ENCODE measurements at places on chromosomes 1 and 21. TPM values are rescaled to one million over a fixed set of nuclear protein-coding genes. Genes with fewer than 3 reads are reported as not detected.

- DNase-seq = peak; percentile 85
Observed at GRCh38 chr21:34129039-34129891, 55.9 kb downstream of the MRPS6 start.

- no peak for DNase-seq
Observed at GRCh38 chr1:58443986-58444868, 102.3 kb downstream of the OMA1 start.

- no peak for DNase-seq
Observed at GRCh38 chr1:80961464-80962190, 839.1 kb upstream of the ADGRL2 start.

GRCh38 chr1:51238034-51238403 is 1.9 kb downstream of the RNF11 start:
- no peak for DNase-seq

DNA sequence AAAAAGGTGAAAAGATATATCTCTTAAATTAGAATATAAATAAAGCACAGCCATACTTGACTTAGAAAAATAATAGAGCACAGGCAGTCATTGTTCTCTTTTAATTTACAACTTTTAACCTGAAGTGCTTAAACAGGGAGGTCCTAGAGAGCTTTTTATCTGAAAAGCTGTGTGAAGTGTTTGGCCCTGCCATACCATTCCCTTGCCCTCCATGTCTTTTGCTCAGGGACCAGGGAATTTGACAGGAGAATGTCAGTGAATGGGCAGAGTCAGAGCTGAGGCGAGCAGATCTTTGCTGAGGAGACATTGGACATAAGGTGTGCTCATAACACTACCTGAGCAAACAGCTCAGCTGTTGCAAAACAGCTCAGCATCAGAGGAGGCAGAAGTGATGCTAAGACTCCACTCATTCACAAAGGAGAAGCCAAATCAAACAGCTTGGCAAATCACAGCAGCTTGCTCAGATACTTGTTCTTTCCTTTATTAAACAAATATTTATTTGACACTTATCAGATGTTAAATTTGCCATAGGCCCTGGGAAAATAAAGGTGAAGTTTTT is 14.9 kb upstream of the MGST3 start:
- no peak for DNase-seq

DNA sequence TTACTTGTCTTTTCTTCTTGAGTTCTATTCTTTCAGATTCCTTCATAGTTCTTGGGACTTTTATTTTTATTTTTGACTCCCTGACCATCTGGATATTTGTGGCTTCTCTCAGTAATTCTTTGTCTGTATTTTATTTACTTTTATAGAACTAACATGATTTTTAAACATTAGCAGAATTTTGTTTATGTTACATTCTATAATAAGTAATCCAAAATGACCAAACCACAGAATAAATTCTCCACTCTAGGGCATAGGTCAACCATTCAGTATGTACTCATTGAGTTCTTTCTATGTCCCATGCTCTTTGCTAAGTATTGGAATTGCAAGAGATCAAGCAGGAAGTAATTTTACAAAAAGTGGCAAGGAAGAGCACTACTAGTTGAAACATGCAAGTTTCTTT is 969.0 kb downstream of the TTLL7 start:
- DNase-seq = no peak

- no peak for DNase-seq
Observed at GRCh38 chr1:204219971-204220616, 6.3 kb upstream of the GOLT1A start.

DNA sequence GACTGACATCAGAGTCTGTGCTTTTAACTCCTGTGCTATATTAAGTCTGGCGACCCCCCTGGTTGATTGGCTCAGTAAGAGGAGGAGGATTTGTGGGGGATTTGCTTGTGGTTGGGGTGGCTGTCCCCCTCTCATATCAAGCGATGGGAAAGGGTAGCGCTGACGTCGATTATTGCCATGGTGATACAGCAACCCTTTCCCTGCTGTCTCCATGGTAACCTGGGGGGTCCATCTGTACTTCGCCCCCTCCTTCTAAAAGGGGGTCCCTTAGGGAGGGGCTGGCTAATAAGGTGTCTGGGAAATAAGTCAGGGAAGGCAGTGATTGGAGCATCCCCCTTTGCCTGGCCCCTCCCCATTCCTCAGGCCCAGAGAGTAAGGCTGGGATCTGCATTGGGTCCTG is 4.7 kb downstream of the FAM229A start:
- no peak for DNase-seq

DNA sequence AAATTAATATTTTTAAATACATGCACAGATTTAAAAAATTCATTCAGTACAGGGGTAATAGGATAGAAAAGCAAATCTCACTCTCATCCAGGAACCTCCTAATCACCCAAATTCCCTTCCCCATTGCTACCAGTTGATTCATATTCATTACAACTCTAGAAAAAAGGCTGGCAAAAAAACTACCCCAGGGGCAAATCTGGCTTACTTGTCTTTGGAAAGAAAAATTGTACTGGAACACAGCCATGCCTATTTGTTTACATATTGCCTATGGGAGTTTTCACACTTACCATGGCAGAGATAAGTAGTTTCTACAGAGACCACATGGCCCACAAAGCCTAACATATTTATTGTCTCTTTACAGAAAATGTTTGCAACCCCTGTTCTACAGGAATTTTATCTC is 8.9 kb upstream of the RBM34 start:
- no peak for DNase-seq

GRCh38 chr1:113247782-113248181 is 142.5 kb upstream of the MAGI3 start:
- DNase-seq = no peak

GRCh38 chr1:70628973-70629372 is 217.9 kb downstream of the CTH start:
- no peak for DNase-seq

GRCh38 chr1:168751195-168751650 is 22.2 kb upstream of the DPT start:
- DNase-seq = no peak

DNA sequence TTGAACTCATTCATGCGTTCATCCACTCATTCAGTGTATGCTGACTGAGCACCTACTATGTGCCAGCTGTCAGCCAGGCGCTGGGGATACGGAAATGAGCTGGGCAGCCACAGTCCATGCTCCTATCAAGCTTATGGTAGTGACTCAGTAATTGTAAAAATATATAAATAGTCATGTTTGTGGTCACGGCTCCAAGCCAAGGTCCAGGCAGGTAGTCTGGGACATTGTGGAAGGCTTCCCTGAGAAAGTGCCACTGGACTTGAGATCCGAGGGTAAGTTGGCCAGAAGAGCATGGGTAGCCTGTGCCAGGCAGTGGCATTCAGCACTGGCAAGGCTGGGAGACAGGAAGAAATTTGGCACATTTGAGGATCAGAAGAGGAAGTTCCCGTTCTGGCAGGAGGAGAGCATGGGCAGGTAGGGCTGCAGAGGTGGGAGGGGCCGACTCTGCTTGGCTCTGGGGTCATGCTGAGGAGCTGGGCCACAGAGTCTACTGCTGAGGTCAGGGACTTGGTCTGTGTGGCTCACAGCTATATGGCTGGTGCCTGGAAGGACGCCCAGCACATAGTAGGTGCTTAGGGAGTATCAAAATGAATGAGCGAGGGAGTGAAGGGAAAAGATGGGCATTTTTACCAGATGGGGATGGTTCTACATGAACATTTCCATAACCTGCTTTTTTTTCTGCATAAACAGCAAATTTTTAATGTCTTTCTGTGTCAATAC is 6.9 kb downstream of the PTPRF start:
- no peak for DNase-seq

- DNase-seq = no peak
Observed at GRCh38 chr1:237269938-237270337, 228.0 kb downstream of the RYR2 start.

- DNase-seq = no peak
Observed at GRCh38 chr1:59433440-59433813, 136.5 kb downstream of the FGGY start.

DNA sequence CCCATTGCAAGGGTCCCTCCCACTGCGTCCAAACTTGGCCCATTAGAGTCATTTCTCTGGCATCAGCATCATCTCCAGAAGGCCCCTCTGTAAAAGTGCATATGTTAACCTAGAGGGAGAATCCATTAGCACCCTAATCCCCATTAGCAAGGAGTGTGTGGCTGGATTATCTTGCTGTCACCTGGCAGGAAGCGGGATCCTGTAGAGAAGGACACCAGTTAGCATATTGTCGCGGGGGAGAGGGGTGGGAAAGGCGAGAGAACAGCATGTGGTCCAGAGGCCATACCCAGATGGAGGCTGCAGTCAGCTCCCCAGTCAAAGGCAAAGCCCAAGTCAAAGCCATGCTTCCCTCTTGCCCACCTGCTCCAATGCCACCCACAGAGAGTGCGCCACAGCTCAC is 64.0 kb downstream of the OLIG1 start:
- DNase-seq = no peak

- DNase-seq = no peak
Observed at GRCh38 chr1:109091078-109091838, 694 bp downstream of the TMEM167B start.

DNA sequence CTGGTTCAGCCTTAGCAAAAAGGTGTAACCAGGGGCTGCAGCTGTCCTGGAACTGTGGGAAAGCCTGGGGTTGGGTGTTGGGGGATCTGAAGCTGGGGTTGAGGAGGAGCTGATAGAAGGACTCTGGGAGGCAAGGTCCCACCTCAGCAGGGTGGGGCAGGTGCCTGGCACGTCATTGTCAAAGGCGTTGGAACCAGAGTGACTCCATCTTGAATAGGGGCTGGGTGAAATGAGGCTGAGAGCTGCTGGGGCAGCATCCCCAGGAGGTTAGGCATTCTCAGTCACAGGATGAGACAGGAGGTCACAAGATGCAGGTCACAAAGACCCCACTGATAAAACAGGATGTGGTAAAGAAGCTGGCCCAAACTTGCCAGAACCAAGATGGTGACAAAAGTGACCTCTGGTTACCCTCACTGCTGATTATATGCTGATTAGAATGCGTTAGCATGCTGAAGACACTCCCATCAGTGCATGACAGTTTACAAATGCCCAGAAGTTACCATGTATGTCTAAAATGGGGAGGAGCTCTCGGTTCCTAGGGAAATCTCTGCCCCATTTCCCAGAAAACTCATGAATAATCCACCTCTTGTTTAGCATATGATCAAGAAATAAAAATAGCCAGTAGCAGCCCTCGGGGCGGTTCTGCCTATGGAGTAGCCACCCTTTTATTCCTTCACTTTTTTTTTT is 85.4 kb downstream of the IER5 start:
- DNase-seq = no peak

DNA sequence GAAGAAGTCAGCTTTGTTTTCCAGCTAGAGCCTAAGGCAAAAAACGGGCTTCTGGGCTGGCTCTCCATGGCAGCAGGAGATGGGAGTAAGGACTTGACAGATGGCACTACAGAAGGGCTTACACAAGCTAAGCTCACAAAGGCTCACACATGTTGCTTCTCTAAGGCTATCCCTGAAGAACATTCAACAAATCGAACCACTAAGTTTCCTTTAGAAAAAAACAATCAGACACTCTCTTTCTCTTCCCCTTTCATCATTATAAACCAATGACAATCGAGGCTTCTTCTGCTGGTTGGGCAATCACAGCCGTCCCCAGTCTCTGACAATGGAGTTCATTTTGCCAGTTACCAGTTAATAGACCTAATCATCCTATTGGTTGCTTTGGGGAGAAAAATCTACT is 40.5 kb downstream of the TRIT1 start:
- no peak for DNase-seq

- DNase-seq = no peak
Observed at GRCh38 chr1:184802354-184803179, 47.9 kb upstream of the EDEM3 start.

- no peak for DNase-seq
Observed at GRCh38 chr1:42524330-42524729, 61.2 kb downstream of the CCDC30 start.

DNA sequence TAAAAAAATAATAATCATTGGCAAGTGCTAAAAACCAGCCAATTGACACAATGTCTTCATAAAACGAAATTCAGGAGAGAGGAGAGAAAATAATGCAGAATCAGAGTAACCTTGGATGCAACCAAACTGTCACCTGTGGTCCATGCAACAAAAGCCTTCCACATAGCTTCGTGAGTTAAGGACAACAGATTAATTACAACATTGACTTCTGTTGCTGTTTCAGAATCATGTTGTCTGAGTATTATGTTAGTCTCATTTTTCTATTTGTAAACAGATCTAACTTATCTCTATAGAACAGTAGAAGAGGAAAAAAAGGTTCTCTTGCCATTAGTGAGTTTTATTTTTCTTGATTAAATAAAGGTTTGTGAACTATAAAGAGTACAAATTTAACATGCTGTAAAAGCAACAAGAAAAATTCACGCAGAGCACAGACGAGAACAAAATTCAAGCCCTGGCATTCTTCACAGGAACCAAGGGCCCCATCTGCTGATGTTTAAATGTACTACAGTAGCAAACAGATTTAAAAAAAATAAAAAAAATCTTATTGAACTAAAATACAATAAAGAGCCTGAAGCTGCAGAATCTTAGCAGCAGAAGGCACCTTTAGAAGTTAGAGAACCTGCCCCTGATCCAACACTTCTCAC is 381.1 kb upstream of the PKN2 start:
- no peak for DNase-seq

GRCh38 chr1:188295157-188295556 is 1466.4 kb downstream of the PLA2G4A start:
- no peak for DNase-seq

- no peak for DNase-seq
Observed at GRCh38 chr1:223248001-223248769, 105.1 kb upstream of the TLR5 start.

GRCh38 chr1:67939186-67939743 is 106.0 kb upstream of the GNG12 start:
- DNase-seq = no peak

- no peak for DNase-seq
Observed at GRCh38 chr1:76109404-76109803, 34.9 kb downstream of the ST6GALNAC3 start.

- DNase-seq = no peak
Observed at GRCh38 chr21:34199121-34199910, 125.9 kb downstream of the MRPS6 start.

DNA sequence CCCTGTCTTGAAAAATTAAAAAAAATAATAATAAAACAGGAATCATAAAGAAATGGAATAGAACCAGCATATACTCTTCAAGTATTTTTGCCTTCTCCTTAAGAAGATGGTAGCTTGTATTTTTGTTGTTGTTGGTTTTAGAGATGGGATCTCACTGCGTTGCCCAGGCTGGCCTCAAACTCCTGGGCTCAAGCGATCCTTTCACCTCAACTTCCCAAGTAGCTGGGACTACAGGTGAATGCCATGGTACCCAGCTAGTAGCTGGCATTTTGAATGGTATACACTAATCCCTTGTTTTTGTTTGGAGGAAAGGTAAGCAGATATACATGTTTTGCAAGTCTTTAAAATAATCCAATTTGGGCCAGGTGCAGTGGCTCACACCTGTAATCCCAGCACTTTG is 34.7 kb upstream of the ERO1B start:
- DNase-seq = no peak

The NPHS2 gene
- not detected for total RNA-seq

The DCST1 gene
- total RNA-seq = not detected

The FCRL1 gene
- not detected for total RNA-seq

The TFF2 gene
- total RNA-seq = not detected

The FUCA1 gene
- 7.1 TPM for total RNA-seq

The FBLIM1 gene
- total RNA-seq = not detected

The SPATA46 gene
- not detected for total RNA-seq

The SYNC gene
- not detected for total RNA-seq

The UBXN11 gene
- 34.4 TPM for total RNA-seq

The RCC2 gene
- 151 TPM for total RNA-seq

The OLFML2B gene
- not detected for total RNA-seq

The DENND2C gene
- total RNA-seq = 0.34 TPM
